ENCODE measurements at places on chromosomes 2 and 18.

GRCh38 chr18:77765468-77765867 lies 515.8 kb downstream of the GALR1 start:
- H3K27me3 ChIP-seq, result peaks cover 39% of the 10 kb centered on the region
- DNase-seq, result peak; percentile 63
- H3K4me1 ChIP-seq, result no peaks in the 10 kb centered on the region
- H3K36me3 ChIP-seq, result no peaks in the 10 kb centered on the region

DNA sequence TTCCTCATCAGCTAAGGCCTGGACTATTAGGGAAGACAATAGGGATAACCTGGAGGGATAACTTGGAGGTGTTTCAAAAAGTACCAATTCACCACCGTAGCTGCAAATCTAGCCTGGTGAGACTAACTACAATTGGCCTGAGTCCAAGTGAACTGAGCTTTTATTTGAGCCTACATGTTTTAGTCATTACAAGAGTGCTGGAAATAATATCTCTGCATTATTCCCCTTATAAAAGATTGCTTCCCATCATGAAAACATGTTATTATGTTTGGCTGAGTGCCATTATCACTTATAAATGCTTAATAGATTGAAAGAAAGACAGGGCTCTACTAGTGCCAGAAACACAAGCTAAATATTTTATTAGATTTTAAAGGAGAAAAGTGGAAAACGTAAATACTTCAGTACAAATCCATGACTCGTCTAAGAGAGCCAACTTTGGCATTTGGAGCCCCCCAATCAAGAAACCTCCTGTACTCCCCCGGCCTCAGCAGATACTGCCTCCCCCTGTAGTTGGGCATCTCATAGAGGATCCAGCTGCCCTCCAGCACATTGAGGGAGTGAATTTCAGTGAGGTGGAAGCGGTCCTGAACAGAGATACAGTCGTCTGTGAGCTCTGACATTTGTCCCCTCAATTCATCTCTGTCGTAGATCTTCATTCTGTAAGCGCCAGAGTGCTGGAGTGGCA lies 3.6 kb downstream of the CRYGB start:
- H3K36me3 ChIP-seq, result no peaks in the 10 kb centered on the region
- H3K27me3 ChIP-seq, result peaks cover 2% of the 10 kb centered on the region
- peaks cover 20% of the 10 kb centered on the region for H3K4me1 ChIP-seq

- H3K4me1 ChIP-seq, result peaks cover 11% of the 10 kb centered on the region
- no peaks in the 10 kb centered on the region for H3K36me3 ChIP-seq
- peak overlapping the region; percentile 53 for H3K27ac ChIP-seq
- H3K4me3 ChIP-seq, result no peak overlapping the region
- DNase-seq, result no peak
These were observed 119.6 kb downstream of the FAM210A start for GRCh38 chr18:13606604-13607254.

DNA sequence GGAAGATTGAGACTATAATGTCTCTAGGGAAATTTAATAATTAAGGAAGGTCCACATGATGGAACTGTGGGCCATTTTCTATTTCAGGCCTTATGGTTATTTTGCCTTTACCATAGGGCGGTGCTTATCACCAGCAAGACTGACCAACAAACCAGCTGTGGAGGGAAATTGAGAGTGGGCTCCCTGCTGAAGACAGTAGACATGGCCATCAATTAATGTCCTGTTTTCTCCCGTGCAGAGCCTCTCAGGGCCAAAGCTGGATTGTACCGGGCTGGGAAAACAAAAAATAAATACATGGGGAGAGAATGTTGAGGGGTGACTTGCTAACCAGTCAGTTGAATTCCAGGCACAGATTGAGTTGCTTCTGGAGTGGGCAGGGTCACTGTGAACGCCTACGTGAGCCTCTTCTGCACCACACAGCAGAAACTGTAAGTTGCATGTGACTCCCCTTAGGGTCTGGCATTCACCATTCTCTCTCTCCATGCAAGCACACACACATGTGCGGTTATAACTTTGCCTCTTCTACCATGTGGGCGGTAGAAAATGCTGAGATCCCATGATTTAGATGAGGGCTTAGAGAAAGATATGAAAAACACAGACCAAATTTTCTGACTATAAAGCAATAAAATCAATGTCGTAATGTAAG lies 128.5 kb downstream of the COPS8 start:
- no peak overlapping the region for H3K27ac ChIP-seq
- peak; percentile 32 for DNase-seq
- no peak overlapping the region for H3K4me3 ChIP-seq
- no peaks in the 10 kb centered on the region for H3K36me3 ChIP-seq
- H3K27me3 ChIP-seq, result no peaks in the 10 kb centered on the region

DNA sequence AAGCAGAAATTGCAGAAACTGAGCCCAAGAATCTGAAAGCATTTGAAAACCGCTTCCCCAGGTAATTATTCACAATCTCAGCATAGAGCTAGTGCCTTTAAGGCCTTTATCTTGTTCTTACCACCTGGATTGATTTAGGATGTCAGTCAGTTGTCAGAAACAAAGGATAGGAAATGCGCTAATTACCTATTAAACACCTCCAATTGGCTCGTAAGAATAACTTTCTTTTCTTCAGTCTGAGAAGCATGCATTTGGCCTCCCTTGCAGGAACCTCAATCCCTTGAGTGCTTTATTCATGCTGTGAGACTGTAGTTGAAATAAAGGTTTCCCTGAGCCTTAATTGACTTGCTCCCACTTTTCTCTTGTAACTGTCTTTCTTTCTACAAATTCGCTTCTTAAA lies 400.3 kb upstream of the LRATD1 start:
- no peak overlapping the region for H3K4me3 ChIP-seq
- peaks cover 3% of the 10 kb centered on the region for H3K4me1 ChIP-seq
- H3K36me3 ChIP-seq, result no peaks in the 10 kb centered on the region
- no peak overlapping the region for H3K27ac ChIP-seq
- DNase-seq, result no peak
- H3K27me3 ChIP-seq, result peaks cover 41% of the 10 kb centered on the region

DNA sequence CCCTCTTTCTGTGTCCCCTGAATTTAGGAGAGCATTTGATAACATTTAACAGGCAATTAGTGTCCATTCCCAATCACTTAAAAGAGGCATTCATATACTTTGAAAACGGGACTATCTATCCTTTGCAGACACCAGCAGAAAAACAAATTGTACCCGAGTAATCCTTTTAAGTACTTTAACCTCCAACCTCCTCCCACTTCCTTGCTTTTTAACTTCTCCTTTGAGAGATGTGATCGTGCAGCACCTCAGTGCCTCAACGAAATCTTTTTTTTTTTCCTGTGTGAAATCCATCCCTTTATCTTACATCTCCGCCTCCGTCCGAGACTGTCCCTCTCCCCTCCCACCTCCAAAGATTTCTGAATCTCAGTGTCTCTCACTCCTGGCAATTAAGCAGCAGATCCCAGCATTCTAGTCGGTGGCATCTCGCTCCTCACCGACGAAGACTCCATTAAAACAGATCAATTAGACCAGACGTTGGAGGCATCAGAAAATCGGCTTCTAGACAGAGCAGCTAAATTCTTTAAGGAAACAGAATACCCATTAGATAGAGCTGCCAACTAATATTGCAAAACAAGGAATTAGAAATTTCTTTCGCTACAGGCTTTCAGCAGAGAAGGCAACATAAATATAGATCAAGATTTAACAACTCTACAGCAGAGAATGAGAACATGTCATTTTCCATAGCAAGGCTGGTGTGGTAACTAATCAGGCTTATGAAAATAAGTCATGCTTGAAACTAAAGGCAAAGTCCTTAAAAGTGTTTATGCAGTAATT lies 1.9 kb upstream of the TMEFF2 start:
- H3K36me3 ChIP-seq, result no peaks in the 10 kb centered on the region
- H3K4me3 ChIP-seq, result peak overlapping the region; percentile 81
- peaks cover 47% of the 10 kb centered on the region for H3K4me1 ChIP-seq
- no peak for DNase-seq

- peaks cover 68% of the 10 kb centered on the region for H3K4me1 ChIP-seq
- no peak for DNase-seq
- H3K27me3 ChIP-seq, result peaks cover 2% of the 10 kb centered on the region
- H3K36me3 ChIP-seq, result peaks cover 10% of the 10 kb centered on the region
These were observed 3.3 kb downstream of the PTGR3 start for GRCh38 chr18:75205514-75206132.

DNA sequence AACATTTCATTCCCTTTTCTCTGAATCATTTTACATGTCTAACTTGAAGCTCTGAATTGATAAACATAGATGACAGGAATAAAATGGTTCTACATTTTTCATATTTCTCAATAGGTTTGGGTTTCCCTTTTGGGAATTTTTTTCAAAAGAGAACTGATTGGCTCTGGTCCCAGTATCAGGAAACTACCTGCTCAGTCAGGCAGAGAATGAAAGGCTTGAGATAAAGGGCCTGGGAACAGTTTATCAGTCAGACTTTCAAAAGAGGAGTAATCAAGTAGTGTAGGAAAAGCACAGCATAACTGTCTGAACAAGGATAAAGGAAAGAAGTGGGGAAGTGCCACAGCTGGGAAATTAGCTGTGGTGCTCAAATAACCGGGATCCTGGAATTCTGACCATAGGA lies 28.3 kb upstream of the CCL20 start:
- no peaks in the 10 kb centered on the region for H3K36me3 ChIP-seq
- no peaks in the 10 kb centered on the region for H3K27me3 ChIP-seq
- H3K27ac ChIP-seq, result no peak overlapping the region
- H3K4me1 ChIP-seq, result peaks cover 5% of the 10 kb centered on the region

- peaks cover 18% of the 10 kb centered on the region for H3K4me1 ChIP-seq
- H3K4me3 ChIP-seq, result no peak overlapping the region
- no peak for DNase-seq
- H3K36me3 ChIP-seq, result no peaks in the 10 kb centered on the region
These were observed 32.8 kb downstream of the GRHL1 start for GRCh38 chr2:9984217-9984739.

DNA sequence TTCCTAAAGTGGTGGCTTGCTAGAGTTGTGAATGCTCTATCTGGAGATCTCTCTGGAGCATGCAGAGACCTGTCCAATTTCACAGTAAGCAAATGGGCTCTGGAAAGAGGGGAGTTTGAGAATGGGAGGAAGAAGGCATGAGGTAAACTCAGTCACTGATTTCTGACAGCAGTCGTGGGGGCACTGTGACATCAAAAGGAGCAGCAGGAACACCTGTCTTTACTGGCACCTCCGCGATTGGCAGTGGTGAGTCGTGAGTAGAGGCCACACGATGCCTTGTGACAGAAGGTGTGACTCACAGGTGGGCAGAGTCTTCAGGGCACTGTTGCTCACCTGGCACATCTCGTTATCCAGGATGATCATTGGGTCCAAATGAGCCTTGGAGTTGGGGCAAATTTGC lies 38.8 kb upstream of the CAVIN2 start:
- peak overlapping the region; percentile 80 for H3K27ac ChIP-seq
- no peak overlapping the region for H3K4me3 ChIP-seq
- H3K27me3 ChIP-seq, result no peaks in the 10 kb centered on the region
- no peaks in the 10 kb centered on the region for H3K36me3 ChIP-seq
- no peak for DNase-seq

DNA sequence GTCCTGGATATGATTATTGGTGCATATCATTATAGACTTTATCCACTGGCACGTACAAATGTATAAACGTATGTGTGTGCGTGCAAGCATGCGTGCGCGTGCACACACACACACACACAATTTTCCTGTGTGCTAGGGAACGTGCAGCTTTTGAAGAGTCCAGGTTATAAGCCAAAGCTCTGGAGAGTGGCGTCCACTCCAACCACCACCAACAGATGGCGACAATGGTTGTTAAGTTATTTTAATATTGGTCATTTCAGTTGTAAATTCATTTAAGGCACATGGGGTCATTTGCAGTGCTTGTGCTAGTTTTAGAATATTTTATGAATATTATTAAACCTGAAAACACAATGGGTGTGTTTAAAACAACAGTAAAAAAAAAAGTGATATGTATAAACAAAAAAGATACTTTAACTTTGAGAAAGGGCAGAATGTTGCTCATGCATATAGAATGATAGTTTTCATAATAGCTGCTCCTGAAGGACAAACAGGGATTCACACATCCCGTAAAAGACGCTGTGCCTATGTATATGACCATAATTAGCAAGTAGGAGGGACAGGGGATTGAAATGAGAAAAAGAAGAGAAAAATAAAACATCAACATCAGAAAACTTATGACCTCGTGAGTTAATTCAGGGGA lies 124.2 kb upstream of the ITGB6 start:
- no peak overlapping the region for H3K4me3 ChIP-seq
- peak overlapping the region; percentile 57 for H3K27ac ChIP-seq
- peaks cover 1% of the 10 kb centered on the region for H3K36me3 ChIP-seq
- no peak for DNase-seq
- no peaks in the 10 kb centered on the region for H3K27me3 ChIP-seq

DNA sequence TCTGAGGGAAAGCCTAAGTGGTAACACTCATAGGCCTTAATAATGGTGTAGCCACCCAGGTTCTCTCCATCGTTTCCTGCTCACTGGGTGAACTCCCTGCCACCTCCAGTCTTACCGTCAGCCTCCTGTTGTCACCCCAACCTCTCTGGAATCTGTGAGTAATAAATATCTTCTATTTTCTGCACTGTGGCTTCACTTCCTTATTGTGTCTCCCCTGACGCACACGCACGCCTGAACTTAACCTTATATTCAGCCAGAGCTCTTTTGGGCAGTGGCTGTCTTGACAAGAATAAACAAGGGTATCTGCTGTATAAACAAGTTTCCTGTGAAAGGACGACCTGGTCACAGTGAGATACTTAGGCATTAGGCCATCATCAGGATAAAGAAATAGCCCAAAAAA lies 467.2 kb downstream of the SPAG16 start:
- H3K36me3 ChIP-seq, result no peaks in the 10 kb centered on the region
- H3K4me3 ChIP-seq, result no peak overlapping the region
- no peak for DNase-seq
- H3K4me1 ChIP-seq, result no peaks in the 10 kb centered on the region
- no peak overlapping the region for H3K27ac ChIP-seq

- H3K36me3 ChIP-seq, result peaks cover 4% of the 10 kb centered on the region
- H3K27me3 ChIP-seq, result peaks cover 16% of the 10 kb centered on the region
- no peak for DNase-seq
- no peak overlapping the region for H3K4me3 ChIP-seq
- peaks cover 6% of the 10 kb centered on the region for H3K4me1 ChIP-seq
- H3K27ac ChIP-seq, result no peak overlapping the region
These were observed 14.1 kb downstream of the LAMA3 start for GRCh38 chr18:23703057-23703986.

GRCh38 chr2:191748528-191749180 lies 70.7 kb downstream of the NABP1 start:
- H3K27me3 ChIP-seq, result no peaks in the 10 kb centered on the region
- no peaks in the 10 kb centered on the region for H3K4me1 ChIP-seq
- no peak overlapping the region for H3K27ac ChIP-seq
